ENCODE measurements at places on chromosomes 1 and 21.

DNA sequence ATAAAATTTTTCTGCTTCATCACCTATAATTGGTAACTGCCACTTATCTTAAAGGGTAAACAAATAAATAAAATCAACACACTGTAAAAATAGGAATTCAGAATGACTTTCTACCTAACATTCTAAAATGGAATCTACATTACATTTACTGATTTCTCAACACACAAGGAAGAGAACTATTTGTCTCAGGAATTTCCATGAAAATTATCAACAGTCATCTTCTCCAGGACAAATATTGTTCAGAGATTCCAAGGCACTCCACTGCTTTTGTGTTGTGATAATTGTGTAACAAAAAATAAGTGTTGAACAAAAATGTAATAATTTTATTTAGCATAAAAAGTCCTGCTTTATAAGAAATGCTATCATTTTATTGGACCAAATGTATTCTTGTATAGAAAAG is 7.3 kb downstream of the ODF2L start:
- DNase-seq, result no peak

DNA sequence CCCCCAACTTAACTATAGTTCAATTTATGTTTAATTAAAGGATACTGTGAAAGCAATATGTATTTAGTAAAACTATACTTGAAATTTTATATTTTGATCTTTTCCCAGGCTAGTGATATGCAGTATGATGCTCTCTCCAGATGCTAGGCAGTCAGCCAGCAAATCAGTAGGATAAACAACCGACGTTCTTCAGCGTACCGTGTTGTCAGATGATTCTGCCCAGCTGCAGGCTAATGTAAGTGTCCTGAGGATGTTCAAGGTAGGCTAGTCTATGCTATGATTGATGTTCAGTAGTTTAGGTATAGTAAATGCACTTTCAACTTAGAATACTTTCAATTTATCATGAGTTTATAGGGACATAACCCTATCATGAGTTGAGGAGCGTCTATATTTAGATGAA is 762.6 kb downstream of the MRPL39 start:
- peak; percentile 17 for DNase-seq

DNA sequence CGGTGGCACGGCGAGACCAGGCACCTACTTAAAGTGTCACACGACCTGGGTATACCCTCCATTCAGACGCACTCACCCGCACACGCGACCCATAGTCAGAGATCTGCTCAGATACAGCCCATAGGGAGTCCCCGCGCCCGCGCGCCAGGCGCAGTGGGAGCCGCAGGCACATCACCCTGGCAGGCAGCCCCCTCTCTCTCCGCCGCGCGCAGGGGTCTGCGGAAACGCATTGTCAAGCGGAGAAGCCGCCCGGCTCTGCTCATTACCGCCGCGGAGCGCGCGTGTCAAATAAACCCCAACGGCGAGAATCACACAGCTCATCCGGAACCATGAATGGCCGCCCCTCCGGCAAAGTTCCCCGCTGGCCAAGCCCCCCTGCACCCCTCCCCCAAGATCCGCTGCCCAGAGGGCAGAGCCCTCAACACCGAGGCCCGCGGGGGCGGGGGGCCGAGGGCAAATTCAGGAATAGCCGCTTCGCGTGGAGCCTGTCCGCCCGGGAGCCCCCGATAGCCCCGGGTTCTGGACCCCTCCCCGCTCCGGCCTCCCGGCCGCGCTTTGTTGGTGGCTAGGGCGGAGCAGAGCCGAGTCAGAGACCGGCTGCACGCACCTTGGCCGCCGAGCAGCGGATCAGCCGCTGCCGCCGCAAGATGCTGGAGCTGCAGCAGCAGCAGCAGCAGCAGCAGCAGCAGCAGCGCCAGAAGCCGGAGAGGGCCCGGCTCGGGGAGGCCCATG is 522 bp downstream of the LRP8 start:
- DNase-seq, result peak; percentile 36

- DNase-seq, result no peak
These were observed 12.6 kb upstream of the RGL1 start for GRCh38 chr1:183792300-183792699.

DNA sequence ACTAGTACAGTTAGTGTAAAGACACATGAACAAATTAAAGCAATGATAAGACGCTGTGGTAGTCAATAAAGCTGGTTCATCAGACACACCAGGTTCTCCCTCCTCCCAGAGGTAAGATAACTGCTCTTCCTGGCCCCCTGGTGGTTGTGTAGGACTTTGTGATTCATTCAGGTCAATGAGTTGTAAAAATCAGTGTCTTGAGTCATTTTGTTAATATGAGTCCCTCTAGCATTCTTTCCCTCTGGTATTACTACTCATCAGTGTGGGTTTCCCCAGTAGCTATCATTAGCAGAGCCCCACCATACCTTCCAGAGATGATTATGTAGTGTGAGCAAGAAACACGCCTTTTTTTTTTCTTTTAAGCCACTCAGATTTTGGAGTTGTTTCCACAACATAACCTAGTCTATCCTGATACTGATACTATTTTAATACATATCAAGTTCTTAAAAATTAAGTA is 3.6 kb upstream of the SETDB1 start:
- DNase-seq, result peak; percentile 84

- no peak for DNase-seq
These were observed 29.3 kb downstream of the MACO1 start for GRCh38 chr1:25460020-25460419.

DNA sequence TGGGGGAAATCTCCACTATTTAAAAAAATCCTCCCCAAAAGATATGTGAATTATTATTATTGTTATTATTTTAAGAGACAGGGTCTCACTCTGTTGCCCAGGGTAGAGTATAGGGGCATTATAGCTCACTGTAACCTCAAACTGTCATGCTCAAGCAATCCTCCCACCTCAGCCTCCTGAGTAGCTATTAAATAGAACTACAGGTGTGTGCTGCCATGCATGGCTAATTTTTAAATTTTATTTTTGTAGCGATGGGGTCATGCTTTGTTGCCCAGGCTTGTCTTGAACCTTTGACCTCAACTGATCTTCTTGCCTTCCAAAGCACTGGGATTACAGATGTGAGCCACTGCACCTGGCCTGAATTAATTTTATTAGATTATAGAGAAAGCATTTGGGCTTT is 116.8 kb downstream of the RABGAP1L start:
- no peak for DNase-seq

DNA sequence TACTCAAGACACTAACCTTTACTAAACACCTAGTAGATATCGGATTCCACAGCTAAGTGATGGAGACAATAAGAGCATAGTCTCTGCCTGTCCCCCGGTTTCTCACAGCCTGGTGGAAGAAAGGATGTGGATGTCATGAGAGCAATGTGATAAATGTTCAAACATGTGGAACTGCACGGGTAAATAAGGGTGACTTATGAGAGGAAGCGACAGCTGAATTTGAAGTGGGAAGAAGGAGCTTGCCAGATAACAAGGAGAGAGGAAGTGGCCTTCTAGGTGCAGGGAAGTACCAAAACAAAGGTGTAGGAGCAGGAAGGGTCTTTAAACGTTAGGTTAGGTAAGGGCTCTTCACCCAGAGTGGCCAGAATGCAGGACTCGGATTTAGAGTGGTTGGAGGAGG is 178.6 kb upstream of the NRIP1 start:
- DNase-seq, result no peak

GRCh38 chr1:164240081-164240480 is 318.9 kb upstream of the PBX1 start:
- no peak for DNase-seq

- DNase-seq, result no peak
These were observed 19.0 kb downstream of the SLC37A1 start for GRCh38 chr21:42532466-42533181.

DNA sequence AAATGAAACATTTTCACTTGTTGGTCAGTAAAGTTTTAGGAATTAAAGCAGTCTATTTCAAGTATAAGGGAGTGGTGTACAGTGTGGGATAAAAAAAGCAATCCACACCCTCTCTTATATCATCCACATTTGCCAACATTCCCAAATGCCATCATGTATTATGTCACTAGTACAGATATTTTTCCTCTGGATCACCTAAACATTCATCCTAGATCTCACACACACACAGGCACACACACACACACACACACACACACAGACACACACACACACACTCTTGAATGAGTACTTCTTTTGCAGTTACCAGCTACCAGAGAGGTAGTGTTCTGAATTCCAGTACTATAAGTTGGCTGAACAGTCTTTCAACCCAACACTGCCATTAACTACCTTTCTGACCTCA is 1369.1 kb upstream of the ADGRL4 start:
- DNase-seq, result no peak

- DNase-seq, result no peak
These were observed 415.9 kb downstream of the PTPRC start for GRCh38 chr1:199054694-199055093.

DNA sequence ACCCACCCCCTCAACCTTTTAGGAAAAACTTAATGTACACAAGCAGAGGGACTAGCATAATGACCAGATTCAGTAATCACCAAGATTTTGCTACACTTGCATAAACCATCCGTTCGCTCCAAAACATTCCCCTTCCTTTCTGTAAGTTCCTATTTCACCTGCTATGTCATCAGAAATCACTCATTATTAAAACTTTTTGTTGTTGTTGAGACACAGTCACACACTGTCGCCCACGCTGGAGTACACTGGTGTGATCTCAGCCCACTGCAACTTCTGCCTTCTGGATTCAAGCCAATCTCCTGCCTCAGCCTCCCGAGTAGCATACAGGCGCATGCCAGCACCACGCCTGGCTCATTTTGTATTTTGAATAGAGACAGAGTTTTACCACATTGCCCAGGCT is 3.4 kb downstream of the MRPL20 start:
- no peak for DNase-seq

- DNase-seq, result no peak
These were observed 698.6 kb downstream of the LTN1 start for GRCh38 chr21:28294051-28294450.

DNA sequence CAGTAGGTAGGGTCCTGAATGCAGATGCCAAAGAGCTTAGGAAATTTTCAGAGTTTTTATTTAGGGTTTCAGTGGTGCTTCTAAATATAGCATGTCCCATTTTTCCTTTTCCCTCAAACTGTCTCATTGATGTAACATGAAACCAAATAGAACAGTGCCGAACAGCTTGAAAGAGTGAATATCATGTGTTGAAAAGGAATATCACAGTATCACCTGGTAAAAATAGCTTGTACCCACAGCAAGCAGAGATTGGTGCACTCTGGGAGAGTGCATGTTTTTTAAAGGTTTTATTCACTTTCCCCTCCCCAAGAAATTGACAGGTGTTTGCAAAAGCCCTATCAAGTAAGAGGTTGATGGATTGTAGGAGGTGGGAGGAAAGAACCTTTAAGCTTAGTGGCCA is 41.9 kb upstream of the ELAVL4 start:
- DNase-seq, result no peak
